ENCODE measurements at places on chromosomes 1 and 21.

DNA sequence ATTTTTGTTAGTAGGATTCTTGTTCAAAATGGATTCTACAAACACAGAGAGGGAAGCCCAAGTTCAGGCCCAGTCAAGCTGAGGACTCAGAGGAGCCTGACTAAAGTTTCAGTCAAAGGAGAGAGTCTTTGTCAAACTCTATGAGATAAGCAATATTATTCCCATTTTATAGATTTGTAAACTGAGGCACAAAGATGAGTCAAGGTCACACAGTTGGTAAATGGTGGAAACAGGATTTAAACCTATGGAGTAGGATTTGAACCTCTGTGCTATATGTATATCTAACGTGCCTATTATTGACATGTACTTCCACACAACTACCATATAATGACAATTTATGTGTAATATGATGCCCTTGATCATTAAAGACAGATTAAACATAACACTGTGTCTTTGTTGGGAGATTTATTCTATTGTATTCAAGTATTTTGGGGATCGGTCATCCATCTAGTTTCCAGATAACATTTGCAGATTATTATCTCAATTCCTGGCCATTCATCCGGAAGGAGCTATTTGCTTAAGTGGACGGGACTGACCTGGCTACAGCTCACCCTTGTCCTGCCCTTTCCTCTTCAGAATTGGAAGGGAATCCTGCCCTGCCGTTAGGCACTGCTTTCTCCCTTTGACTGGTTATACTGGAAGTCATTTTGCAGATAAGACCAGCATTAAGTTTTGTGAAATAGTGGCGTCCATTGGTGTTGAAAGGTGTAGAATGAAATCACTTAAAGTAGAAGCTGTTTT, 86.1 kb upstream of the LMO4 start:
- no peak for DNase-seq

DNA sequence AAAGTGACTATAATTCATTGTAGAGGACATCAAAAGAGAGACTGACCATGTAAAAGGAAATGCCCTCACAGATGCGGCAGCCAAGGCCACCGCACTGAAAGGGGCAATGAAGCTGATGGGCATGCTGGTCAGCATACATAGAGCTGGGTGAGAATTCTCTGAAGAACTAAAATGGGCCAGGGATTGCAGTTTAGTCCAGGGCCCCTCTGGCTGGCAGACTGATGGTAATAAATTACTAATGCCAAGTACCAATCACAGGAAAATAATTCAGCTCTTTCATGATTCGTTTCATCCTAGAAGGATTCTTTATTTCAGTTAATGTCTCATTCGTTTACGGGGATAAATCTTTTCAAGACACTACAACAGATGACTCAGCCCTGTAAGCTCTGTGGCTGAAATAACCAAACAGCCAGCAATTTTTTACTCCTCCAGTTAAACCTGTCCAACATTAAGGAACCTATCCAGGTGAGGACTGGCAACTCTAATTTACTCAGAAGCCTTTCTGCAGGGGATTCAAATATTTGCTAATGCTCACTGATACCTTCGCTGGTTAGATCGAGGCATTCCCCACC, 56.9 kb upstream of the MAP1LC3C start:
- no peak for DNase-seq

DNA sequence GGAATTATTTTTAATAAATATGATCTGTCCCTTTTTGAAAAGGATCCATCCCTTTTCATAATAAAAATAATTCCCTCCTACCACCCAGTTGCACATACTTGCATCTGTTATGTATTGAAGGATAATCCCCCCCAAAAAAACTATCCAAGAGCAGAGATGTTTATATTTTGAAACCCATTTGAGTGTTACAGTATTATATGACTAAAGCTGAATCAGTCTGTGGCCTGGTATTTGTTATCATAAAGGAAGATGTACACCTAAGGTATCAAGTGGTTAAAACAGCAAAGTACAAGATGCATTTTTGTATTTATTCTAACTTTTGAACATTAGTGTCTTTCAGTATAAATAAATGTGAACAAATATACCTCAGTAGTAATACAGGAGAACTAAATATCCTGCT, 12.7 kb upstream of the TGFB2 start:
- no peak for DNase-seq

- no peak for DNase-seq
Measured at GRCh38 chr1:113369699-113370098, 20.6 kb upstream of the MAGI3 start.

GRCh38 chr1:41851589-41851988, 67.1 kb downstream of the HIVEP3 start:
- DNase-seq = no peak

DNA sequence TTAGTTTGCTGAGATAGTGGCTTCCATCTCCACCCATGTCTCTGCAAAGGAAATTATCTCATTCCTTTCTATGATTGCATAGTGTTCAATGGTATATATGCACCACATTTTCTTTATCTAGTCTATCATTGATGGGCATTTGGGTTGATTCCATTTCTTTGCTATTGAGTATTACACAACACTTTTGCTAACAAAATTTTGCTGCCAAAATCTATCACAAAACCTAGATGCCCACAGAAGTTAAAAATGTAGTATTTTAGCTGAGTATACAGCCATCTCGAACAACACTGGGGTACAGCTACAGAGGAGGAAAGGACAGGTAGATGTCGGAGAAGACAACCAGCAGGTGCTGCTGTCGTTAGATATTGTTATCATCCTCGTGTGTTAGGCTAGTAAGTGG, 67.7 kb downstream of the LBR start:
- DNase-seq = no peak

DNA sequence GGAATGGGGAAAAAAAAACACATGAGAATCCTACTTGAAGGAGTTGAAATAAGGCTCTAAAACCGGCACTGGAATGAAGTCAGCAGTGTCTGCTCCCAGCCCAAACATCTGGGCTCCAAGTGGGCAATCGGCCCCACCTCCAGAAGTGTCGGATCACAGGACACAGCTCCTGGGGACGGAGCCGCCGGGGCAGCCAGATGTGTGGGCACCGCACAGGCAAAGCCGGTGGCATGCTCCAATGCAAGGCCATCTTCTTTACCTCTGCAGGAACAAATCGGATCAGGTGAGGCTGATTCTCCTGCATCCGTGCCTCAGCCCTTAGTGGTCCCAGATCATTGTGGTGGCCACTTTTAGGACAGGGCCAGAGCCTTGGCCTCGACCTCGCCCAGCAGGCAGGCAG, 156.7 kb downstream of the PRDM16 start:
- no peak for DNase-seq

- DNase-seq = no peak
Measured at GRCh38 chr1:210814382-210815123, 319.4 kb downstream of the KCNH1 start.

DNA sequence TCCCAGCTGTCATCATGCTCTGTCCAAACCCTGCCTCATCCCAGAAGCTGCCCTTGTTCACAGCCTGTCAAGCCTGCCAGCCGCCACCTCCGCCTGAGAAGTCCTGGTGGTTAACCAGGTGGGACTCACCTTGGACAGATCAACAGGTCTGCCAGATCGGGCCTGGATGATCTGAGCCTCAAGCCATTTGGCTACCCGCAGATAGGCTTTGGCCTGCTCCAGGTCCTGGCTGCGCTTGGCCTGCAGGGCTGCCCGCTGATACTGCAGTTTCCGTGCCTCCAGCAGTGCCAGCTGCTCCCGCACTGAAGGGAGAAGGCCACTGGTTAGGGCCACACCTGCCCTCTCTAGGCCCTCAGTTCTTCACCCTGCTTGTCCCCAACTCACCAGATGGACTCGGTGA, 8.6 kb downstream of the CC2D1B start:
- DNase-seq = no peak

GRCh38 chr21:37357691-37358090, 8.9 kb upstream of the DYRK1A start:
- DNase-seq = no peak

DNA sequence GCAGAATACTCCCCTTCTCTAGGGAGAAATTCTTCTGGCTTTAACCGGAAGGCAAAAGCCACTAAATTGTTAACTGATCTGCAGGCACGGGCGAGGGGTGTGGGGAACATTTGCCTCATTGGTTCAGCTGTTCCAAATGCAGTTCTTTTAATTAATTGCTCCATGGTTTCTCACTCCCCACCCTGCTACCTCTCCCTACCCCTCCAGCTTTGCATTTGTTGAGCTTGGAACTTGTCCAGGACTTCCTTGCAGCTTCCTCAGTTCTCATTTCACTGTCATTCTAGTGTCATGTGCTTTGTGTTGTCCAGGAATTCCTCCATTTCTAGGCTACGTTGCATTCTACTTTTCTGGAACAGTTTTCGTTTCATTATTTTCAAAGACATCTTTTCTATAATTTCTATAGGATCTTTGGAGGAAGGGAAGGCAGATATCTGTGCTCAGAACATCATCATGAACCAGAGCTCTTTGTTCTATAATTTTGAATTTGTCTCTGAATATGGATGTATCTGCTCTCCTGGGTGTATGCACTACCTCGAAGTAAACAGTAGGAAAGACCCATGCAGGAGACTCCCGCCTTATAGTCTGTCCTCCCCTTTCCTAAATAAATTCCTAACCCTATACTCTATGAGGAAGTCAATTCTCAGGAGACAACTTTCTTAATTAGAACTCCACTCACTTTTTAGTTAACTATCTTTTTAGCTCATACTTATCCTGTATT, 132.4 kb upstream of the LMO4 start:
- no peak for DNase-seq

DNA sequence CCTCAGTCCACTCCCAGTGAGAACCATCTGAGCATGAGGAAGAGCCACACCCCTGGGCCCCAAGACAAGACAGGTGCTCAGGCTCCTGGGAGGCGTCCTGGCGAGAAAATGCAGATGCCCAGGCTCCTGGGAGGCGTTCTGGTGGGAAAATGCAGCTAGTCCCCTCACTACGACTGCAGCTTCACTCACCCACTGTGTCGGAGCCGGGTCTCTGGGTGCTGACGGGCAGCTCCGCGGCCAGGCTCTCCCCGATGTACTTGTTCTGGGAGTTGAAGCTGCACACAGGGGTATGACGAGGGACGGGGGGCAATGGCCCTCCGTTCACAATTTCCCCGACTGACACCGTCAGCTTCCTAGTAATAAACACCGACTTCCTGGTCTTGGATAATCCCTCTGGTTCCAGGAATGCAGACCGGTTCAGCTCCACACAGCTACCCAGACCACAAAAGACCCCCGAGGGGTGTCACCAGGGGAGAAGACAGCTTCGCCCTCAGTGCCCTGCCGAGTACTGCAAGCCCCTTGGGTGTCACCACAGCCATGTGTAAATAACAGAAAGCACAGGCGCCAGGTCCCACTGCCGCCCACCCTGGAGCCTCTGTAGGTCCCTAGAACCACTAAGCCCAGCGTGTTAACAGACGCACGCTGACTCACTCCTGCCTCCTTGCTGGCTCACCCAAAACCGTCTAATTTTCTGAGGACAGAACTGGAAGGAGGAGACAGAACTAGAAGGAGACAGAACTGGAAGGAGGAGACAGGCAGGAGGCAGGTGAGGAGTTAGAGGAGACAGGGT, 19.5 kb downstream of the MCM3AP start:
- no peak for DNase-seq

- no peak for DNase-seq
Measured at GRCh38 chr1:226946841-226947240, 6.7 kb downstream of the COQ8A start.

GRCh38 chr1:178161516-178161915, 67.6 kb downstream of the RASAL2 start:
- DNase-seq = no peak

DNA sequence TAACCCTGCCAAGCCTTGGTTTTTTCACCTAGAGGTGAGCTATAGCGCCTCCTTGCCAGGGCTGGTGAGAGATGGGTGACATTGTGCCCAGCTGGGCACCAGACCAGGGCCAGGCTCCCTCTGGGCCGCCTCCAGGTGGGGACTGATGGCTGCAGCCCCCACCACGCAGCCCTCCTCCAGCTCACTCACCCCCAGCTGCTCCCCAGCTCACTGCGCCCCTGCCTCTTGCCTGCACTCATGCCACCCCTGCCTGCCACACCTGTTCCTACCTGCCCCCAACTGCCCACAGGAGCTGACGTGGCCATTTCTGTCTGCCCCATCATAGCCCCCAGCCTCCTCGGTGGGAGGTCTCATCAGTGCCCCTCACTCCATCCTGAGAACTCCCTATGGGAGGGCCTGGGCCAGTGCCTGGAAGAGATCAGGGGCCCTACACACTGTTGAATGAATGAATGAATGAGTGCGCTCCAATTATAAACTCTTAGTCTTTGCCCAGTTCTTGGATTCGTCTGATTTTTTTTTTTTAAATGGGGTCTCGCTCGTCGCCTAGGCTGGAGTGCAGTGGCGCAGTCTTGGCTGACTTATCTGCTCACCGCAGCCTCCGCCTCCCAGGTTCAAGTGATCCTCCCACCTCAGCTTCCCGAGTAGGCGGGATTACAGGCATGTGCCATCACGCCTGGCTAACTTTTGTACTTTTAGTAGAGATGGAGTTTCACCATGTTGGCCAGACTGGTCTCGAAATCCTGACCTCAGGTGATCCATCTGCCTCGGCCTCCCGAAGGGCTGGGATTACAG, 26.4 kb upstream of the VPS13D start:
- DNase-seq = no peak

DNA sequence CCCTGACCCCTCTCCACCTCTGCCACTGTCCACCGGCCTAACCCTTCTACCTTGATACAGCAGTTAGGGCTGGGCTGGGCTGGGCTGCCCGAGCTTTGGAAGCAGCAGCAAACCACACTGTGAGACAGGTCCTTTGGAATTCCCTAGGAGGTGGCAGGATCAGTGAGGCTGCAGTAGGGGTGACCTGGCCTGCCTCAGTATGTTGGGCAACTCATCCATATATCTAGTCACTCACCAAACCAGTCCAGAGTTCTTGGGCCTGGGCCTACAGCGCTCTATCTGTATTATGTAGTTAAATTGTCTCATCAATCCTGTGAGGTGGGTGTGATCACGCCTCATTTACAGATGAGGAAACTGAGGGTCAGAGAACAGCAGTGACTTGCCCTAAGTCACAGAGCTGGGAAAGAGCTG, 13.3 kb upstream of the SYNC start:
- no peak for DNase-seq

GRCh38 chr1:2135441-2135841, 59.1 kb downstream of the FAAP20 start:
- no peak for DNase-seq

DNA sequence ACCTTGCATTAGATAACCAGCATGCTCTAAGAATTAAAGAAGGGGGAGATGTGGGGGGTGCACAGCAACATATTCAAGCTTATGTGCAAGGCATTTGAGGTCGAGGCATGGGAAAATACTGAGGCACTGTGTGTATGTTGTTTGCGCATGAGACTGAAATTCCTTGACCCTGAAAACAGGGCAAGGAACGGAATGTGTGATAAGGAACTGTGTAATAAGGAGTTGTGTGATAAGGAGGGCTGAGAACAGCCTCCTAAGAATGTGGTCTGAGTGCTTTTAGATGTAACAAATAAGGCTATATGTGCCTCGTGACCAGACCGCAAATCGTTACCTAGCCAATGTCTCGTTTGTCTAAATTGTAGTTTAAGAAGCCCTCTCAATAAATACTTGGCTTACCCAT, 26.5 kb upstream of the ITLN1 start:
- no peak for DNase-seq

- no peak for DNase-seq
Measured at GRCh38 chr1:16174261-16174868, 18.5 kb upstream of the EPHA2 start.

All from activated CD8-positive, alpha-beta T cell treated with anti-CD3 and anti-CD28 coated beads, Interleukin-2, amount 10 ng/mL, durations not matched to agents 7 days and 5 days (primary cell).